ENCODE measurements at places on chromosomes 13 and 19.
A peak's percentile ranks its signal among the peaks of the same experiment; 100 is the strongest.

DNA sequence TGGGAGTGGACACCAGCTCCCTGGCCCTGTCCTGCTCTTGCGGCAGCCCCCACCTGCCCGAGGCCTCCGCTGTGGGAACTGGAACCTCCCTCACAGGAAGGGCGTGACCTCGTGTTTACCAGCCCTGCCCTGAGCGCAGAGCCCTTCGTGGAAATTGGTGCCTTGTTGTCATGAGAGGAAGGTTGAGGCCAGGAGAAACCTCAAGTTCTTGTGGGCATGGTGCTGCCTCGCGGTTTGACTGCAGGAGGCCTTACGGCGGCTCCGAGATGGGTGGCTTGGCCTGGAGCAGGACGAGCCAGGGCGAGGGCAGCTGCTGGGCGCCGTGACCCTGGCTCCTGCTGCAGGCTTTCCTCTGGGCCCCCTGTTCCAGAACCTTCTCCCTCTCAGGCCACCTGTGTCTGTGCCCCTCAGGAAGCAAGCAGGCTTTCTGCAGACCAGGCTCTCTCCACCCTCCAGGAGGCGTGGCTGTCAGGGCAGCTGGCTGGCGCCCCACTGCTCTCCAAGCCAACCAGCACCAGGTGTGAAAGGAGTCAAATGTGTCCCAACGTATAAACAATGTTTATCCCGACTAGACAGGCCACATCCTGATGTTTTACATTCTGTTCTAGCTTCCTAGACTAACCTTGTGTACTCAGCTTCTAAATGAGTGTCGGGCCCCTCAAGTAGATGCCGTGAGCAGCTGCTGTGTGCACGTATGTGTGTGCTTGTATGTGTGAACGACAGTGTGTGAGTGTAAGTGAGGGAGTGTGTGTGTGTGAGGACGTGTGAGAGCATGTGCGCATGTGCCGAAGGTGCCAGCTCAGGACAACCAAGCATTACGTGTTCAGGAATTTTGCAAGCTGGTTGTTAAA, 10.4 kb upstream of the RASA3 start:
- DNase-seq = peak; percentile 34

DNA sequence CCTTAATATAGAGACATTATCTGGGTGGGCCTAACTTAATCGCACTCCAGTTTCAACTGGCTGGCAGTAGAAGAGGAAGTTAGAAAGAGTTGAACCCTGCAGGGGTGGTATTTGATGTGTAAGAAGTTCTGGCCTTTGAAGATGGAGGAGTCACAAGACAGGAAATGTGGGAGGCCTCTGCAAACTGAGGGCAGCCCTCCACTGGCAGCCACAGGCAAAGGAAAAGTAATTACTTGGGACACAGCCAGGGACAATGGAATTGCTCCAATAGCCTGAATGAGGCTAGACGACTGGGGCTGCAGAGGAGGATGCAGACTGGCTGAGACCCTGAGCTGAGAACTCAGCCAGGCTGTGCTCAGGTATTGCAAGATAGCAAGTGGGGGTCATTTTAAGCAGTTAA, 703.3 kb upstream of the ARGLU1 start:
- no peak for DNase-seq

DNA sequence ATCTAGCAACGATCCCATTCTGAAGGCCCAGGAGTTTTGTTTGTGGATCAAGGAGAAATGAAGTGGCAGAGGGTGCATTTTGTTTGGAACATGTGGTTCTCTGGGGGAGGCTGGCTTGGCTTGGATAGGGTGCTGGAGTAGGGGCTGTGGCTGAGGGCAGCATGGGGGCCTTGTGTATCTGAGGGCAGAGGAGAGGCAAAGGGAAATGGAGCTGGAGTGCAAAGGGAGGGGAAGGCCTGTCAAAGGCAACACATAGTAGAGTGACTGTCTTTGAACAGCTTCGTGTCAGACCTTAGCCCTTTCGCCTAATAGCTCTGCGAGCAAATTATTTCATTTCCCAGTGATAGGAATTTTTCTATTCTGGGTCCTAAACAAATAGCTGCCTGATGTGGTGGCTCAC, 187.2 kb downstream of the KCNRG start:
- DNase-seq = no peak

GRCh38 chr13:31011901-31012654, 79.6 kb downstream of the TEX26 start:
- no peak for DNase-seq

GRCh38 chr19:15173746-15174404, 26.9 kb downstream of the NOTCH3 start:
- no peak for DNase-seq

- peak; percentile 94 for DNase-seq
These were observed at the start of gene CDC42EP5 for GRCh38 chr19:54473071-54473891. TSS of gene CDC42EP5 (minus strand) at chr19:54473296. CDS start at chr19:54465547, 7,749 bp downstream.

- no peak for DNase-seq
These were observed 418.1 kb downstream of the TSHZ3 start for GRCh38 chr19:30930941-30931706.

GRCh38 chr19:46732172-46732938, 13.5 kb upstream of the FKRP start:
- DNase-seq = peak; percentile 36

GRCh38 chr19:31529121-31529520, 179.9 kb upstream of the TSHZ3 start:
- DNase-seq = no peak

DNA sequence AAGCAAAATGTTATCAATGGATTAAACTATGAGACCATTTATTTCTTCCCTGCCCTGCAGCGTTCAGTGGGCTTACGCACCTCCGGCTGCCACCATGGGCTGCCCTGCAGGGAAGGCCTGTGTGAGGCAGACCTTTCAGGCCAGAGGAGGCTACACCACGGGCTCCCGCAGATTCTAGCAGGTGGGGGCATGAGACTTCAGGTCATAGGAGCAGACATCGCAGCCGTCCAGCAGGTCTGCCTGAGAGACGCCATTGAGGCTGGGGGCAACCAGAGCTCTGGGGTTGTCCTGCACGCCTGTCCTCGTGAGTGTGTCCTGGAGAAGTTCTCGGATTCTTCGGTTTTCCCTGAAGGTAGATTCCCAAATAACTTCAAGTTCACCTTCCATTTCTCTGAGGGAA, 9.4 kb upstream of the SLC7A9 start:
- DNase-seq = no peak

- DNase-seq = no peak
These were observed 54.8 kb upstream of the UQCRFS1 start for GRCh38 chr19:29267701-29268100.

DNA sequence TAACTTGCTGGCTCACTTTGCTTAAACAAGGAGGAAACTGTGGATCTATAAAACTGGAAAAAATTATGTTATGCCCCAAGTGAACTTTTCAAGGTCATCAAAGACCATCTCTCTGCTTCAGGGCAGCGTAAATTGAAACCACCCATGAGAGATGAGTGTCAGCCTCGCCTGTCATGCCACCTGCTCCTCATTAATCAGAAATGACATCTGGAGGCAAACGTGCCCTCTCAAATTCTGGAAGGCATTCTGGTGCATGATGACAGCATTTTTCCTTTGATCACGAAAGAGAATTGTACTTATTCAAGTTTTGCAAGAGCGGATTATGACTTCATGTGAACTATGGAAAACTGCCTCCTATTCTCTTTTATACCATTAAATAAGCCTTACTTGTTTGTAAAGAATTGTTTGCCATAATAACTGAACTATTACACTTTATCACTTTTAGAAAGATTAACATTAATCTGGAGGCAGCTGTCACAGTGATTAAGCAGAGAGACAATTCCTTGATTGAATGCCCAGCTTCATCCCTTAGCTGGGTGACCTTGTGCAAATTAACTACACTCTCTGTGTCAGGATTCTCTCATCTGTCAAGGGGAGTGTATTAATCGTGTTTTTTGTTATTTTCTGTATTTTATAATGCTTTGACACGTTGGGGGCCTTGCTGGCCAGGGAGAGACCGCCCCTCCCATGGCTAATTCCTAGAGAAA, 17.0 kb upstream of the SACS start:
- no peak for DNase-seq

DNA sequence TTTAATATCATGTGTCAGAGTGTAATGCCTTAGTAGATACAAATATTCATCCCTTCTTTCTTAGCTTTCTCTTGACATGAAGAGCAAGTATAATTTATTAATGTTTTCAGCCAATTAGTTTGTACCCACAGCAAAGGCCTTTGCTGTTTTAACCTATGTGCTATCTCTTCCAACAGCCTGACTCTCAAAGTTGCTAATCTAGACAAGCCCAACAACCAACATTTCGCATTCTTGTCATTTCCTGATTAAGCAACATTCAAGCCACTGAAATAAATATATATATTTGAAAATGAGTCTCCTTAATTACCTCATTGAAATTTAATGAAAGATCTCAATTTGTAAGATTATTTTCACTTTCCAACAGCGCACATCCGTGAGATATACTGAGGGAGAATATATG, 18.5 kb downstream of the EPSTI1 start:
- DNase-seq = no peak

GRCh38 chr19:6023085-6023682, 45.2 kb upstream of the RANBP3 start:
- no peak for DNase-seq

- DNase-seq = peak; percentile 70
These were observed 767 bp upstream of the GADD45B start for GRCh38 chr19:2475018-2475701.

DNA sequence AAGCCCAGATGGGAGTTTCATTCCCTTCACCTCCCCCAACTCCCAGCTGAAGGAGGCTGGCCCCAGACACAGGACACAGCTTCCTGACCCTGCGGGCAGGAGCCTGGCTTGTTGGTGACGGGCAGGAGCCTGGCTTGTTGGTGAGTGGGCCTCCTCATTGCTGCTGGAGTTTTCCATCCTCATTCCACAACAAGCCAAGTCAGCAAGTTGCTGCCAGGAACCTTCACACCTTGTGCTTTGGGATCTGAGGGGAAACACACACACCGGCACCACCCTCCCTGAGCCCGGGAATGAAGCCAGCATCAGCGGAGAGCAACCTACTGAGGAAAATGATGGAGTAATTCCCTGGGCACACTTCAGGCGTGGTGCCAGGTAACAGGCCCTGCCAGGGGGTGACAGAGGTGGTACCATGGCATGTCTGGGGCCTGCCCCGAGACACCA, 74.9 kb downstream of the ALOX5AP start:
- DNase-seq = no peak

GRCh38 chr19:46759817-46760333, 13.6 kb upstream of the STRN4 start:
- no peak for DNase-seq

DNA sequence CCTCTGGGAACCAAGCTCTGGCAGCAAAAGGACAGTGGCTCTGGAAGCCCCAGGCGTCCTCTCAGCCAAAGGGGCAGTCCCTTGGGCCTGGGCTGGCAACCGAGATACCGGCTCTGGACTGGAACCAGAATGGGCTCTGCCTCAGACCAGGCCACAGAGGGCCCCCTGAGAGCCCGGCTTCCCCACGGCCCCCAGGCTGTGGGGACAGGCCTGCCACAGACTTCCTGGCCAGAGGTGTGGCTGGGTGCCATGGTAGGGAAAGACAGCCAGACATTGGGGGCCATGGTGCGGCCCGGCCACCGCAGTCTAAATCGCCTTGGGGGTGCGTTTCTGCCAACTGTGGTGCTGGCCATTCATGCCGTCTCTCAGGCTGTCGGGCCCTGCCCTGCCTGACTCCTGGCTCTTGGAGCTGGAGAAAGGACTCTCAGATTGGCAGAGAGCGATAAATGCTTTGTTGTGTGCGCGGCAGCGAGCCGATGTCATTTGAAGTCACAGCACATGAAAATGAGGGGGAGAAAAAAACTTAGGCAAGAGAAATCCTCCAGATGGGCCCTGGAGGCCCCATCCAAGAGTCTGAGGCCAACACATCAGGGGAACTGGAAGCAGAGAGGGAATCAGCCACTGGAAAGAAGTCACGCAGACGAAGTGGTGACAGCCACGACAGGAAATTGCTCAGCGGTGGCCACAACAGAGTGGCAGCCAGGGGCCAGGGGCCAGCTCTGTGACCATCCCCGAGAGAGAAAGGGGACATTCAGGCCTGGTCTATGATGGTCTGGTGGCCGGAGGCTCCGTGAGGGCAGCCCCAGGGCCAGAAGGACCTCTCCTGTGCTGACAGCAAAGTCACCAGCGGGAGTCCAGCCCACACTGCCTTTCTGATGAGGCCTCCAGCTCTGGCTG, 26.5 kb downstream of the SH3GL1 start:
- DNase-seq = peak; percentile 87

DNA sequence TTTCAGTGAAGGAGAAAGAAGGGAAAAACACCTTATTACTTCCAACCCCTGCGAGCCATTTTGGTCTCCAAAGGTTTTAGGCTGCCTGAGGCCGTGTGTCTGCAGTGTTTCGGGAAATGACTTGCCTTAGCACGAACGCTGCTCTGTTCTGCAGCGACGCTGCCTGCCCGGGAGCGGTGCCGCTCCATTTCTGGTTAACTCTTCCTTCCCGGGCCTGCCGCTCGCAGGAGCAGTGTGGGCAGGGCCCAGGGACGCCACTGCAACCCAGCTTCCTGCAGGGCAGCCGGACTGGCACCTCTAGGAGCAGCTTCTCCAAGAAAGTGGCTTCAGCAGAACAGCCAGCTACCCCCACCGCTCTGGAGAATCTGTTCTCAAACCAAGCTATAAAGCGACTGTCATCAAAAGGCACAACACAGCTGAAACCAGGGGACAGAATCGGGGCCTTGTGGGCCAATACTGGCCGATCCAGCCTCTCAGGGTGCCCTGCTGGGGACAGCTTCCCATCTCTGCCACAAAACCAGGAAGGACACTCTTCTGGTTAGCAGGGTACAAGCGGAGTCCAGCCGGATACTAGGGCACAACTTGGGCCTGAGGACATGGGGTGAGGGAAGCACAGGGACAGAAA, 72.2 kb downstream of the KCTD15 start:
- DNase-seq = peak; percentile 83

GRCh38 chr19:19417628-19418245, 12.3 kb downstream of the GATAD2A start:
- no peak for DNase-seq

GRCh38 chr19:7442423-7442822, 46.4 kb downstream of the PEX11G start:
- DNase-seq = peak; percentile 76

DNA sequence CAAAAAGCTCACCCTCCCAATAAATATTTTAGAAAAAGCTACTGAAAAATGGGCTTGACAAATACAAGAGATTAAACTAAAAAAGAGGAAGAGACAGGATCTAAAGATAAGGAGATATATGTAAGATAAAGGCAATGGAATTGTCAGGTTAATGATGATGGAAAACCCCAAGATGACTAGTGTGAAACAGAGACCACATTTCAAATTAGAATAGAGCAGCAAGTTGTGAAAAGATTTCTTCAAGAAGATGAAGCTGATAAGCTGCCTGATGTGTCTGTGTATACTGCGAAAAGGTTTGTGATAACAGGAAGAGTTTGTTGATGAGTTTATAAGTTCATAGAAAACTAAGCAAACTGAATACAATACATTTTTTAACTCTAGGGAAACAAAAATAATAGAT, 840.1 kb upstream of the SLITRK5 start:
- no peak for DNase-seq

GRCh38 chr19:802498-803098, 5.3 kb downstream of the PTBP1 start:
- peak; percentile 59 for DNase-seq
